ENCODE measurements at places on chromosomes 4 and X.

DNA sequence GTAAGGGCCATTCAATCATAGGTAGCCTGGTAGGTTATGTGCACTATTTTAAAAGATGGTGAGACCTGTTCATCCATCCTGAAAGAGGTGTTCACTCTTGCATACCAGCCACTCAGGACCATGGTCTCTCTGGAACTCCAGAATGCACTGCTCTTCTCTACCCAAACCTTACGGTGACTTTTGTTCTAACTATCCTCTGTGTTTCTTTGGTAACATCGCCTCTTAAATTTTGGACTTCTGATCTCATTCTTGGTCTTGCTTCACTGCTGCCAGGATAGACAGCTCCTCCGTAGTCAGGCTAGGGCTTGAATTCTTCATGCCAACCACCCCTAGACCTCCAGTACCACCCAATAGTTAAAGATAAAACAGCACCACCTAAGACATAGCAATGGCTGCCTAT is 346.3 kb upstream of the GALNT7 start:
- DNase-seq: no peak

DNA sequence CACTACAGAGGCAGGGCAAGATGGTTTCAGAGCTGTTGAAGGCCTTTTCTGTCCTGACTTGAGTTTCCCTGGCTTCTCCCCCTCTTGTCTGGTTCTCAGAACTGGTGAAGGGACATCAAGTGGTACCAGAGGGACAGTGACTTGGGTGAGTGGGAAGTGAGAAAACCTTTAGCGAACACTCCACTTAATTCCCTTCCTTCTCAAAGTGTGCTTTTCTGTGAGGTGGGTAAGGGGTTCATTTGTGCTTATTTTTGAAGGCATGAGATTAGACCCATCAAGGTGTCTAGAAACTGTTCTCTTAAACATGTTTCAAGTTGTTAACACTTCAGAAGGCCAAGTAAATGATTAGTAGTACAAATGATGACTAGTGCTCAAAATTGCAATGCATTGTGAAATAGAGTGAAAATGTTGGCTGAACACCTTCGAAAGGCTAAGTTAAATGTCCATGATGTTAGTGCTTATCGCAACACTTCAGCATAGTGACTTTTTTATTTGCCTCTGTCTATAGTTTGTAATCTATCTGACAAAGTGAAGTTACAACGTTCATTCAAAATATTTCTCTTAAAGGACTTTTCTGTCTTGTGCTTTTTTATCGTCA is 2.8 kb downstream of the AREG start:
- no peak for DNase-seq

GRCh38 chr4:11505221-11505971 is 76.7 kb upstream of the HS3ST1 start:
- no peak for DNase-seq

DNA sequence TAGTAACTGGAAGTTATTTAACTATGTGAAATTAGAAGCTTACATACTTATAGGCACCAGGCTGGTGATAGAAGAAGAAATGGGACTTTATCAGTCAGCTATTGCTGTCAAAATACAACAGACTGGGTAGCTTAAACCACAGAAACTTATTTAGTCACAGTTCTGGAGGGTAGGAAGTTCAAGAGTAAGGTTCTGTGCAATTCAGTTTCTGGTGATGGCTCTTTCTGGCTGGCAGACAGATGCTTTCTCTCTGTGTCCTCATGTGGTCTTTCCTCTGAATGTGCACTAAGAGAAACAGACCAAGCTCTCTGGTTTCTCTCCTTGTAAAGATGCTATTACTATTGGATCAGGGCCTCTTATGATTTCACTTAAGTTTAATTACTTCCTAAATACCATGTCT is 92.1 kb upstream of the ANKRD50 start:
- DNase-seq: no peak

GRCh38 chr4:52423967-52424366 is 235.1 kb downstream of the USP46 start:
- DNase-seq: no peak

- DNase-seq: no peak
Measured at GRCh38 chr4:38139187-38139586, 179.0 kb downstream of the PTTG2 start.

GRCh38 chrX:38211891-38212635 is 8.6 kb downstream of the SRPX start:
- DNase-seq: no peak

DNA sequence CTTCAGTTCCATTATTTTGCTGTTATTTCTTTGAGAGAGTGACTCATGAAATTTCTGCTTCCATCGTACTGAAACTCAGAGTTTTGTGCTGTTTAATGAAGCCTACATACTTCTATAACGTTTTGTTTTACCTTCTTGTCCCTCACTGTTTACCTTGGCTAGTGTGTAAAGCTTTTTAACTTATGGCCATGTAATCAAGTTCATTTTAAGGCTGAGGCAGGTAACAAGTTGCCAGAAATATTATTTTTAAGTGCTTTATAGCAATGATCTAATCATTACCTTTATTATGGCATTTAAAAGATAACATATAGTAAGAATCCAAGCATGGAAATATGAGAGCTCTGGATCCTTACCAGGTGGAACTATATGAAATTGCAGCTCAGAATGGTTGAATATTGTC is 102.3 kb upstream of the FAT1 start:
- DNase-seq: no peak

- no peak for DNase-seq
Measured at GRCh38 chr4:45172636-45173035, 446.3 kb upstream of the GNPDA2 start.

DNA sequence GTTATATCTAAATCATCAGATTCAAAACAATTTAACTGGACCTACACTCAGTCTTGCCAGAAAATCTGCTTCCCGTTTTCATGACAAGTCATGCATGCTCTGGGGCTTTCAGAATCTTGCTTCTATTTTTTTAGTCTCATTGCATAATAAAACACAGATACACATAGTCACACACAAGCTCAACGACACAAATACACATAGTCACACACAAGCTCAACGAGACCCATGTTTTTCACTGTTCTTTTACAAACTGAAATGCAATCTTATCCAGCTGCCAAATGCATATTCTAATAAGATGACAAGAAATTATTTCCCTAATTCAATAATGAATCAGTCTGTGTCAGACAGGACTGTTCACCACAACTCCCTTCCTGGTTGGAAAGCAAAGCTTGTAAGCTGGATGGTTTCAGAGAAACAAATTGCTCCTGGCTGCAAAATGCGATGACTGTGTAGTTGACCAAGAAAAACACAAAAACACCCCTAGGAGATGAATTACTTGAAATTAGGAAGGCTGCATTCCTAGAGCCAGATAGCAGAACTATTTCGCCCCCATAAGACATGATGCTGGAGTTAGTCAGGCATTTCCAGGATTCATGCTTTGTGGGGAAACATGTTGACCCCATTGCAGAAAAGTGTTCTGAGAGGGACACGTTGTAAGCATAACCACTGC is 208.7 kb downstream of the CHIC2 start:
- DNase-seq: no peak

DNA sequence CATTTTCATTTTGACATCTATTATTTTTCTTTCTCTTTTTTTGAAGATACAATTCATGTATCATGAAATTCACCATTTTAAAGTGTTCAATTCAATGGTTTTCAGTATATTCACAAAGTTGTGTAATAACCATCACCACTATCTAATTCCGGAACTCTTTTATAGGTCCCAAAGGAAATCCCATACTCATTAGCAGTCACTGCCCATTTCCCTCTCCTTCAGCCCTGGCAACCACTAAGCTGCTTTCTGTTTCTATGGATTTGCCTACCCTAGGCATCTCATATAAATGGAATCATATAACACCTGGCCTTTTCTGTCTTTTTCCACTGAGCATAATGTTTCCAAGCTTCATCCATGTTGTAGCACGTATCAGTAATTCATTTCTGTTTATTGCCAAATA is 3.2 kb upstream of the FGF2 start:
- DNase-seq: no peak

GRCh38 chr4:15675356-15675755 is 6.3 kb upstream of the FAM200B start:
- no peak for DNase-seq

GRCh38 chr4:4289055-4289454 is 899 bp downstream of the LYAR start:
- no peak for DNase-seq

- no peak for DNase-seq
Measured at GRCh38 chr4:141637565-141637964, 1.2 kb downstream of the IL15 start.

GRCh38 chr4:138177278-138177968 is 64.7 kb downstream of the SLC7A11 start:
- no peak for DNase-seq

DNA sequence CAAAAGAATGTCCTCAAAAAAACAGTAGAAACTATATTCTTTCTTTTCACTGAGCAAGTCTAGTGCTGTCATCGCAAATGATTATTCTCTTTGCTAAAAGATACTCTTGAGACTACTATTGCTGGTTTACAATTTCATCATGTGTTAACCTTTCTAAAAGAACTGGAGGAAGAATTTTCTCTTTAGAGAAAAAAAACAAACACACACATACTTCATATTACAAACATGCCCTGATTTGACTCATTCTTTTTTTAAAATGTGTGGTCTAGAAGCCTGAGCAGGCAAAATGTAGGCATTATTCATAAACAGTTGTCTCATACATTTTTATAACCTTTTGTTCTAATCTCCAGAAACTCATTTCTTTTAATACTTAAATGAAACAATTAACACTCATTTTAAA is 60.6 kb upstream of the FAT4 start:
- DNase-seq: no peak

GRCh38 chrX:105468741-105469140 is 248.2 kb upstream of the TEX13A start:
- DNase-seq: no peak

GRCh38 chr4:153189016-153189801 is 15.0 kb upstream of the TRIM2 start:
- no peak for DNase-seq

DNA sequence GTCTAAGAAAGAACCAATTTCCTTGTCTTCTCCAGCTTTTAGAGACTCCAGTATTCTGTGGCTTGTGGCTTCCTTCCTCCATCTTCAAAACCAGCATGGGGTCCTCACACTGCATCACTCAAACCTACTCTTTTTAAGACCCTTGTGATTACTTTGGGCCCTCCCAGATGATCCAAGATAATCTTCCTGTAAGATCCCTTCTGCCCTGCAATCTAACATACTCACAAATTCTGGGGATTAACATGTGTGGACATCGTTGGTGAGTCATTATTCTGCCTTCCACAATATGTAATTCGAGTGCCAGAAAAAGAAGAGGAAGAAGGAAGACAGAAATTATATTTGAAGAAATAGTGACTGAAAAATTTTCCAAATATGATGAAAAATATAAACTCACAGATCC is 47.9 kb downstream of the BEND4 start:
- DNase-seq: no peak

DNA sequence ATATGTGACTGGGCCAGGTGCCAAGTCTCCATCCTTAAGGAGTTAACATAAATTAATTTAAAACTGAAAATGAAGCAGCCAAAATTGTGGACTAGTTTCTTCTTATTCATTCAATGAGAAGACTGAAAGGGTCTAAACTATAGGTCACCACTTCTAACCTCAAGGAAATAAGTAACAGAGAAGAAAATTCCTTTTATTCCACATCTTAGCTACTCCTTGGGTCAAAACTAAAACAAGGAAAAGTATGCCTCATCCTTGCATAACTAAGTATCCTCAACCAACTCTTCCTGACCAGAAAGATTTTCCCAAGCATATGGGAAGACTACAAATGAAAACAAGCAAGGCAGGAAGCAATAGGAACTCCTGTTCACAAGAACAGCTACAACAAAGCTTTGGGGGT is 71.2 kb downstream of the ZNF827 start:
- no peak for DNase-seq

- no peak for DNase-seq
Measured at GRCh38 chr4:149572716-149573115, 242.9 kb downstream of the IQCM start.

- no peak for DNase-seq
Measured at GRCh38 chr4:152294765-152295164, 241.1 kb downstream of the FBXW7 start.

- DNase-seq: peak; percentile 63
Measured at GRCh38 chr4:81136161-81136905, 78.7 kb downstream of the PRKG2 start.

GRCh38 chrX:107729558-107730297 is 45.9 kb downstream of the TSC22D3 start:
- DNase-seq: no peak

- DNase-seq: no peak
Measured at GRCh38 chrX:69614886-69615285, 1.0 kb upstream of the EDA start.

GRCh38 chrX:41720125-41720779 is 3.7 kb upstream of the GPR82 start:
- no peak for DNase-seq

DNA sequence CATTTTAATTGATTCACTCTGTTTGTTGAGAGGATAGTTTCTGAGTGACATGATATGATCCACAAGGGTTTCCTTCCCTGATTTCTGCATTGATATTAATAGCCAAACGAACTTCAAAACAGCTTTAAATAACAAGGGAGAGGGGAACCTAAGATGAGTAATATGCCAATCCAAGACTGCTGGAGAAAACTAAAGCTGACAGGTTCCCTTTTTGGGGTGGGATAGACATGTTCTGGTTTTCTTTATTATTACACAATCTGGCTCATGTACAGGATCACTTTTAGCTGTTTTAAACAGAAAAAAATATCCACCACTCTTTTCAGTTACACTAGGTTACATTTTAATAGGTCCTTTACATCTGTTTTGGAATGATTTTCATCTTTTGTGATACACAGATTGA is 182.2 kb downstream of the AR start:
- no peak for DNase-seq

DNA sequence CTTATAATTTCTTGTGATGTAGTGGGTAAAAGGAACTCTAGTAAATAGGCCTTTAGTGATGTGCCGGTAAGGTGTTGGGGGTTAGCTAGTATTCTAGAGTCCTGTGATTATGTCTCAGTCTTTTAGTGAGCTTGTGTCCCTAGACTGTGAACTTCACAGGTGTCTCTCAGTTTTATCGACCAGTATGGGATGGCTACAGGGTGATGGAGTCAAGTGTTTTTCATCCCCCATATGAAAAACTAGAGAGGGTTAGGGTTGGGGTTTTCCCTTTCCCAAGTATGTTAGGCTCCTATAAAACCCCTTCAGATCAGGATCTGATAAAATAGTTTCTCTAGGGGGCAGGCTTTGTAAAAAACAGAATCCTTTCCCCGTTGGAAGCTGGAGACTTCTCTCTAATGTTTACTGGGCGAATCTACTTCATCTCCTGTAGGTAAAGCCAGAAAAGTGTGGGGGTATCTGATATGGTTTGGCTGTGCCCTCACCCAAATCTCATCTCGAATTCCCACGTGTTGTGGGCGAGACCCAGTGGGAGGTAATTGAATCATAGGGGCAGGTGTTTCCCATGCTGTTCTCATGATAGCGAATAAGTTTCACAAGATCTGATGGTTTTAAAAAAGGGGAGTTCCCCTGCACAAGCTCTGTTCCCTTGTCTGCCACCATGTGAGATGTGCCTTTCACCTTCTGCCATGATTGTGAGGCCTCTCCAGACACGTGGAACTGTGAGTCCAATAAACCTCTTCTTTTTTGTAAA is 120.8 kb downstream of the DTHD1 start:
- DNase-seq: no peak

- DNase-seq: no peak
Measured at GRCh38 chr4:183348136-183348535, 25.9 kb upstream of the CLDN24 start.

Data from lower leg skin (tissue), 4 donors.